ENCODE measurements at places on chromosomes 13 and 19. TPM values are rescaled to one million over a fixed set of nuclear protein-coding genes. Genes with fewer than 3 reads are reported as not detected.

CEACAM8 gene
- total RNA-seq, result not detected

ITGBL1 gene
- 22.3 TPM for total RNA-seq

POLD1 gene
- 12.8 TPM for total RNA-seq

HCN2 gene
- total RNA-seq, result 3.9 TPM

ZNF763 gene
- 1.6 TPM for total RNA-seq

AMER2 gene
- not detected for total RNA-seq

C19orf18 gene
- not detected for total RNA-seq

SBSN gene
- total RNA-seq, result 0.82 TPM

OR4F17 gene
- not detected for total RNA-seq

LRRC63 gene
- not detected for total RNA-seq

CYP4F3 gene
- total RNA-seq, result not detected

MEIS3 gene
- 56.1 TPM for total RNA-seq

ANGPTL8 gene
- not detected for total RNA-seq

MEIOSIN gene
- not detected for total RNA-seq

MCEMP1 gene
- not detected for total RNA-seq

GPC6 gene
- total RNA-seq, result 26.4 TPM

SPTBN4 gene
- 0.47 TPM for total RNA-seq

F2RL3 gene
- total RNA-seq, result not detected

ZNF813 gene
- total RNA-seq, result 1.4 TPM

IGFL1 gene
- total RNA-seq, result not detected

MISP3 gene
- total RNA-seq, result 0.35 TPM

KIR3DL2 gene
- not detected for total RNA-seq

ZNF738 gene
- total RNA-seq, result 3.4 TPM

FBN3 gene
- total RNA-seq, result not detected

SLC8A2 gene
- 1.3 TPM for total RNA-seq

ZNF506 gene
- 15.8 TPM for total RNA-seq

OBI1 gene
- total RNA-seq, result 6.4 TPM
